ENCODE measurements at places on chromosomes 16 and 17. TPM values are rescaled to one million over a fixed set of nuclear protein-coding genes. Genes with fewer than 3 reads are reported as not detected.
A peak's percentile ranks its signal among the peaks of the same experiment; 100 is the strongest.

- peaks cover 29% of the 10 kb centered on the region for H3K27me3 ChIP-seq
- H3K4me1 ChIP-seq = peaks cover 10% of the 10 kb centered on the region
- H3K27ac ChIP-seq = no peak overlapping the region
- H3K4me3 ChIP-seq = no peak overlapping the region
- peak; percentile 90 for DNase-seq
These were observed 34.1 kb upstream of the SLC38A10 start for GRCh38 chr17:81328978-81329926.

The RNF222 gene
- total RNA-seq = not detected

DNA sequence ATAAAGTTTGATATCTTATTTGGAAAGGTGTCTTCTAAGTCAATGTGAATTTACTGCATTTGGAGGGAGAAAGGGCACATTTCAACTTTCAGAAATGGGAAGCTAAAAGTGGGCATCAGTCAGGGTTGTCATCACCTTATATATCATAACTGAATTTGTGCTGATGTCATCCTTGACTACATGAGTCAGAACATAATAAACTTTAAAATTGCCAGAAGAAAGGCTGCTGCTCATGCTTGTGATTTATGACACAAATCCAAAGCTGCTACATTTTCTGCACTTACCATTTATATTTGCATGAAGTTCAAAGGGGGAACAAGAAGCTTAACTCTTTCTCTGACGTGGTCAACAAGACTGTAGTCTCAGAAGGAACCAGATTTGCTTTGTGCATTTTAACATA lies 196.6 kb downstream of the UTP18 start:
- no peak overlapping the region for H3K4me3 ChIP-seq
- no peak overlapping the region for H3K27ac ChIP-seq
- H3K27me3 ChIP-seq = no peaks in the 10 kb centered on the region
- H3K4me1 ChIP-seq = no peaks in the 10 kb centered on the region
- H3K36me3 ChIP-seq = no peaks in the 10 kb centered on the region
- no peak for DNase-seq

GRCh38 chr17:4221899-4222659 lies 41.7 kb downstream of the ANKFY1 start:
- H3K36me3 ChIP-seq = peaks cover 3% of the 10 kb centered on the region
- H3K4me1 ChIP-seq = peaks cover 2% of the 10 kb centered on the region
- H3K27ac ChIP-seq = no peak overlapping the region
- H3K4me3 ChIP-seq = no peak overlapping the region

DNA sequence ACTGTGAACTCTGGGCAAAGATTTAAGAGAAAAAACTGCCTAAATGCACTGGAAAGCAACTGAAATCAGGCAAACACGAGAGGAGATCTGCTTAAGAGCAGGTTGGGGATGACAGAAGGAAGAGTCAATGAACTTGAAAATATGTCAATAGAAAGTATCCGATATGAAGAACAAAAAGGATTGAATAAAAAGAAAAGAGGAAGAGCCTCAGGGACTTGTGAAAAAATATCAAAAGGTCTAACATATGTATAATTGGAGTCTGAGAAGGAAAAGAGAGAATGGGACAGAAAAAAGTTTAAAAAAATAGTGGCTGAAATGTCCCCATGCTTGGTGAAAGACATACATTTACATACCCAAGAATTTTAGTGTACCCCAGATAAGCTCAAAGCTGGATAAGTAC lies 195.5 kb downstream of the COPRS start:
- H3K27ac ChIP-seq = no peak overlapping the region
- H3K4me1 ChIP-seq = no peaks in the 10 kb centered on the region
- H3K4me3 ChIP-seq = no peak overlapping the region
- peak; percentile 27 for DNase-seq

DNA sequence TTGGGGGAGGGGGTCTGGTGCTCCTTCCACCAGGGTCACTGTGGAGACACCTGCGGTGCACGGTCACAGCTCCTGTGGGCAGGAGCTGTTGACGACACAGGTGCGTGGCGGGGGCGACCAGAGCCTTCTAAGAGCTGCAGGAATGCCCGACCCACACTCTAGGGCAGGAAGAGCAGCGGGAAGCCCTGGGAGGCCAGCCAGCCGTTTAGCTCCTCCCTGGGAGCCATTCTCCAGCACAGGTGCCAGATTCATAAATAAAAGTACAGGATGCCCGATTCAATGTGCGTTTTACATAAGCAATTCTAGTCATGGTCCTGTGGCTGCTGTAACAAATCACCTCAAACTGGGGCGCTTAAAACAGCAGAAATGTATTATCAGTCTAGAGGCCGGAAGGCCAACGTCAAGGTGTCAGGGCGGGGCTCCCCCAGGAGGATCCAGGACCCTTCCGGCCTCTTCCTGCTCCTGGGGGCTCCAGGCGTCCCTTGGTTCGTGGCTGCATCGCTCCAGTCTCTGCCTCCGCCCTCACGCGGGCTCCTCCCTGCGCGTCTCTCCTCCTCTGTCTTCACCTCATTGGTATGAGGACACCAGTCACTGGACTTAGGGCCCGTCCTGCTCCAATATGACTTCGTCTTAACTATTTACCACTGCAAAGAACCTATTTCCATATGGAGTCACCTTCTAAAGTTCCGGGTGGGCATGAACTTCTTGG lies 155.4 kb downstream of the FOXL1 start:
- peaks cover 7% of the 10 kb centered on the region for H3K27me3 ChIP-seq
- no peaks in the 10 kb centered on the region for H3K36me3 ChIP-seq
- no peak for DNase-seq
- no peak overlapping the region for H3K27ac ChIP-seq

- H3K36me3 ChIP-seq = no peaks in the 10 kb centered on the region
- H3K4me3 ChIP-seq = no peak overlapping the region
- no peak for DNase-seq
- H3K4me1 ChIP-seq = no peaks in the 10 kb centered on the region
- H3K27me3 ChIP-seq = no peaks in the 10 kb centered on the region
These were observed 72.2 kb downstream of the RPGRIP1L start for GRCh38 chr16:53631236-53632025.

The KRTAP4-9 gene
- not detected for total RNA-seq

The CHAD gene
- not detected for total RNA-seq
